Neuronal stem cell (in vitro differentiated cells): ENCODE measurements at places on chromosomes 2 and 18.

GRCh38 chr18:57705011-57705410, 83.4 kb upstream of the NARS1 start:
- DNase-seq: no peak

- no peak for DNase-seq
Observed at GRCh38 chr2:40556293-40556692, 104.4 kb upstream of the SLC8A1 start.

- DNase-seq: no peak
Observed at GRCh38 chr2:28567061-28567471, 71.2 kb downstream of the PLB1 start.

- DNase-seq: peak; percentile 24
Observed at GRCh38 chr2:42101206-42102023, 53.6 kb downstream of the PKDCC start.

GRCh38 chr2:187453078-187453641, 5.1 kb upstream of the CALCRL start:
- DNase-seq: peak; percentile 11

- DNase-seq: no peak
Observed at GRCh38 chr2:77602771-77603170, 80.6 kb upstream of the LRRTM4 start.

DNA sequence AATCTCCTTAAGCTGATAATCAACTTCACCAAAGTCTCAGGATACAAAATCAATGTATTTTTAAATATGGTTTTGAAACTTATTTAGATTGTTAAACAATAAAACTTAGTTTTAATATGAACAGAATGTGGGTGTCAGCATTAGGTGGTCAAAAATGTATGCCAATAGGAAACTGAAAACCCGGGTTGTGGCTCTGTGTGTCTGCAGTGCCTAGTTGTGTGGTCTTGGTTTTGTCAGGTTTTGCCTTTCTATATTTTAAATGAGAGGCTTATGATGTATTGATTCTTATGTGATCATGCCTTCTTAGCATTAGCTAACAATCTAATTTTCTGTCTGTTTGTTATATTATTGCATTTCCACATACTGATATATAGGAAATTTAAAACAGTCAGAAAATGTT, 227.8 kb downstream of the ZNF407 start:
- DNase-seq: no peak

- no peak for DNase-seq
Observed at GRCh38 chr2:120344976-120345581, 857 bp upstream of the INHBB start.

- no peak for DNase-seq
Observed at GRCh38 chr18:80210312-80211083, 36.8 kb downstream of the PARD6G start.

- no peak for DNase-seq
Observed at GRCh38 chr2:71330585-71331330, 824 bp upstream of the ZNF638 start.

DNA sequence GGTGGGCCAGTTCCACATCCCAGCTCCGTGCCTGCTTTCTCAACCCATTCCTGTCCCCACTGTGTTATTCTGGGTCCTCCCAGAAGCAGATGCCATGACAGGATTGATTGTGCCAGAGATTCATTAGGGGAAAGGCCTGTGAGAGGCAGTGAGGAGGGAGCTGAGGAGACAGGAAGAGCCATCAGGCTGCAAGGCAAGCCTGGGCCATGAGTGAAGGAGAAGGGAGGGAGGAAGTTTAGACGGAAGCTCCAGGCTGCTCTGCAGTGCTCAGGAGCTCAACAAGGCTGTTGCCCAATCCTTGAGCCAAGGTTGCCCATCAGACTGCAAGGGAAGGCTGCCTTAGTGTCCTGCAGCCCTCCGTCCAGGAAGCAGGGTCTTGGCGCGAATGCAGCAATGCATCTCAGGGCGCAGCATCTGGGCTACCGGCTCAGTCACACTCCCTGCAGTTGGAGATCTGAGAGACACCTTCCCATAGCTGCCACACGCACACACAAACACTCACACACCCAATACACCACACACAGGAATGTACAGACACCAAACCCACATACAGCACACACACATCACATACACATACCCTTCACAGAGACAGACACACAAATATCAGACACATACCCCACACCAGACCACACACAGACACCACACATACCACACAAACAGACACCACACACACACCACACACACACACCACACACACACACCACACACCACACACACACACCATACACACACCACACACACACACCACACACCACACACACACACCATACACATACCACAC, 139.5 kb upstream of the NDUFV2 start:
- no peak for DNase-seq

- peak; percentile 52 for DNase-seq
Observed at GRCh38 chr2:66581339-66582103, 146.6 kb downstream of the MEIS1 start.

DNA sequence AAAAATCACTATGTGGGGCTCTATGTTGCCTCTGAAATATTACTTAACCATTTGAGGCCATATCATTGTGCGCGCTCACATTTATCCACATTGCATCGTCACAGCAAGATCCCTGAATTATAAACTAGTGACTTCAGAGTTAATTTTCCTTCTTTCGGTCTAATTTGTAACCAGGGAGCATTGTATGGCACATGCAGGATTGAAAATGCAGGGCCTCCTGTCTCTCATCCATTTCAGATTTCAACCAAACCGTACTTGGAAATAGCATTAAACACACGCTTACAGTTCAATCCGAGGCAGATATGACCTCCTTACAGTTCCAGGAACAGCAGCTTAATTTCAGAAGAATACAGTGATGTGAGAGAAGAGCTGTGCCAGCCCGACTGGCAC, 532 bp downstream of the MYOM1 start:
- DNase-seq: no peak

DNA sequence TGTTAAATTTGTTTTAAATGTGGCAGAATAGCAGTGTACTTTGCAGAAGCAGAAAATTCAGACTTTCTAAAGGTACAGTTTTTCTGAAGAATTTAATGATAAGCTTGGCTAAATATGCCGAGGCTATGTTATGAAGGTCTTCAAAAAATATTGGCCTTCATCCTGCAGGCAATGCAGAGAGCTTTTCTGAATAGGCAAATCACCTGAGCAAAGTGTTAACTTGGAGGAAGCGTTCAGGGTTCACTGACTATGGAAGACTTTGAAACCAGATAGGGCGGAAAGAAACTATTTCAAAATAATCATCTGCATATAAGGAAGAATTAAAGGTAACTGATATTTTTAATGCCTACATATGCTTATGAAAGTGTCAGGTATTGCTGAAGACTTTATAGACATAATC, 133.7 kb upstream of the SETBP1 start:
- DNase-seq: no peak

- DNase-seq: no peak
Observed at GRCh38 chr18:64444819-64445218, 295.9 kb upstream of the LINC00305 start.

DNA sequence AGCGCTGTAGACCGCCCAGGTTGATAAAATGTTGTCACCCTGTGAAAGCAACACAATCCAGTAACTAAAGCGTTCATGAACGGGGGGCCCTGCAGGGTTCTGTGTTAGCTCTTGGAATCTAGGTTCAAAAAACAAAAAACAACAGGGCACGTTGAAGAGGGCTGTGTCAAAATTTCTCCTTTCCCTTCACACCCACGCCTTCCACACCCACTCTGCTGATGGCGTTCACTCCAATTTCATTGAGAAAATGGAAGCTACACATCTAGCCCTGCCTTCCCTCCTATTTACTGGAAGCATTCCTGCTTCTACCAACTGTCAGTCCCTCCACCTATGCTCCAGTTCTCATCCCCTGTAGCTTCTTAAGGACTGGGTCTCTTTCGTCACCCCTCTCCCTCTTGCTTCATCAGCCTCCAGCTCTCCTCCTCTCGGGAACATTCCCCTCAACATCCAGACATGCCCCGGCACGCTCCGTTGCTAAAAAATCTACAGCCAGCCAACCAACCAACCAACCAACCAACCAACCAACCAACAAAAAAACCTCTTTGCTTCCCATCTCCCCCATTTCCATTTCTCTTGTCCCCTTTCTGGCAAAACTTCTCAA, 98.4 kb upstream of the SP3 start:
- DNase-seq: no peak

- no peak for DNase-seq
Observed at GRCh38 chr2:48207851-48208250, 301.6 kb upstream of the FBXO11 start.
